ENCODE measurements at places on chromosomes 6 and 20.

DNA sequence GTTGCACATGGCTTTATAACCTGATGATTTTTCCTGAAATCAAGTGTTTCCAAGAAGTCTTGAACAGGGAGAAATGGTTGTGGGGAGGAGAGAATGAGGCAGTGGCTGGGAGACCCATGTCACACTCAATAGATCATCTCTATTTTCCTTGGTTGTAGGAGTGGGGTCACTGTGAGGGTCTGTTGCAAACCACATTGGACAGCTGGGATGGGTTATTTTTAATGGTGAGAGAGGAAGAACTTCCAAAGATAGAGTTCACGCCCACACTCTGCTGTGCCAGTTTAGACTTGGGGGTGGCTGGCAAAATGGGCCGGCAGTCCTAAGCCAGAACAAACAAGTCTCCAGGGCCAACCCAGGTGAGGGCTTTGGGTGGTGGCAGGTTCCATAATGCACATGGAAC, 276.4 kb upstream of the PRND start:
- DNase-seq = no peak

- no peak for DNase-seq
Measured at GRCh38 chr6:14953836-14954235, 292.0 kb upstream of the JARID2 start.

GRCh38 chr20:53975761-53976160, 94.6 kb downstream of the BCAS1 start:
- no peak for DNase-seq

DNA sequence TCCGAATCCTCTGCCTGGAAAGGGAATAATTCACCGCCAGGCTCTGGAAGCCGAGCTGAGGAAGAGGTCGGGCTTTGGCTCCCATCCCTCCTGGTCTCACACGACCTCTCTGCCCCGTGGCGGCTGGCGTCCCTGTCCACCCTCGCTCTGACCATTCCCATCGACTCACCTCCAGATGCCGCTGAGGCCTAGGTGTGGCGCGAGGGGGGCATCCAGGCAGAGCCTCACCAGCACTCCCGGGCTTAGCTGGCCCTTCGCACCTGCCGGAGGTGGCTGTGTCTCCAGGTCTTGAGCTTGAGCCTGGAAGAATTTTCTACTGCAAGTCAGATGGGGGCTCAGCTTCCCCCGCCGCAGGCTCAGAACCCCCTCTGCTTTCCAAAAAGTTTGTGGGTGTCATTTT, 28.5 kb upstream of the SMOC2 start:
- DNase-seq = no peak

- DNase-seq = no peak
Measured at GRCh38 chr6:134575221-134575620, 257.3 kb upstream of the SGK1 start.

Data from COR-L47 (cell line).